ENCODE measurements at places on chromosomes 12 and 14. TPM values are rescaled to one million over a fixed set of nuclear protein-coding genes. Genes with fewer than 3 reads are reported as not detected.

IL23A gene
- total RNA-seq: 0.92 TPM

KDM2B gene
- 51.7 TPM for total RNA-seq

LMO3 gene
- total RNA-seq: 235 TPM

KCNK13 gene
- total RNA-seq: 3.0 TPM

KHNYN gene
- total RNA-seq: 15.7 TPM

TAS2R42 gene
- total RNA-seq: not detected

MGP gene
- 3.0 TPM for total RNA-seq

SERPINA3 gene
- total RNA-seq: 2.5 TPM

MAPK1IP1L gene
- total RNA-seq: 32.8 TPM

OR6C2 gene
- total RNA-seq: not detected

LIN7A gene
- 60.0 TPM for total RNA-seq

RNASE7 gene
- not detected for total RNA-seq

APOLD1 gene
- total RNA-seq: 26.1 TPM

CCDC196 gene
- total RNA-seq: not detected

MOAP1 gene
- total RNA-seq: 126 TPM

WNT1 gene
- total RNA-seq: not detected

GALNT9 gene
- total RNA-seq: 28.6 TPM

P2RX2 gene
- total RNA-seq: not detected

RIMBP2 gene
- 32.8 TPM for total RNA-seq

All from diencephalon (tissue), 1 donor.